ENCODE measurements at places on chromosomes 1 and 21.

DNA sequence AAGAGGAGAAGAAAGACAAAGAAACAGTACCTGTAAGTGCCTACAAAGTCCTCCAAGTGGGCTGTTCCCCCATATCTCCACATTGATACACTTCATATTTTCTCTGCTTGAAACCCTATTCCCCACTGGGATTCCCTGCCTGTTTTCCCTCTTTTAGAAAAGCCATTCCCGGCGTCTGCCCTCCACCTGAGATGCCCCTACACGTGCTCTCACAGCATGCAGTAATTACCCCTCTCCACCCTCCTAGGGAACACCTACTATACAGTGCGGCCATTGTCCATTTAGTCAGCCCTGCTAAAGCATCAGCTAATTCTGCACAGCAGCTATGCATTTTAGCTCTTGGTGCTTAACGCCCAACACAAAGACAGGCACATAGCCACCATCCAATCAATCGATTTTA is 135.7 kb upstream of the TIAM1 start:
- H3K4me1 ChIP-seq, result peaks cover 9% of the 10 kb centered on the region
- no peaks in the 10 kb centered on the region for H3K27me3 ChIP-seq
- no peak overlapping the region for H3K27ac ChIP-seq
- no peak for DNase-seq

DNA sequence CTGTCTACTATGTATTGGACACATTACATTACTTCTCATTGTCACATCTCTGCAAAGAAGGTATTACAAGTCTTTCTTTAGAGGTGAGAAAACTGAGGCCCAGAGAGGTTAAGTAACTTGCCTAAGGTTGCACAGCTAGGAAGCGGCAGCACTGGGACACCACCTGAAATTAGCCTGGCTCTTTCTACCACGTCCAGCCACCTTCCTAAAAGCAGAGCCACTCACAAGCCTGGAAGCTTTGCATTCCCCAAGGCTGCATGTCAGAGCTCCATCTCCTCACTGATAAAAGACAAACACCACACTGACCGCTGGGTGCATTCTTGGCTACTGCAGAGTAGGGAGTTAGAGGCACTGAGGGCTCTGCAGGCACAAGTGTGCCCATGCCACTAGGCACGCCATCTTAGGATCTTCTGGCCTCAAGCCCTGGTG is 2.4 kb downstream of the CD247 start:
- no peak overlapping the region for H3K27ac ChIP-seq
- H3K27me3 ChIP-seq, result no peaks in the 10 kb centered on the region
- no peak overlapping the region for H3K4me3 ChIP-seq
- no peaks in the 10 kb centered on the region for H3K4me1 ChIP-seq
- no peaks in the 10 kb centered on the region for H3K36me3 ChIP-seq
- no peak for DNase-seq

GRCh38 chr1:93304716-93305138 is 41.0 kb upstream of the DR1 start:
- no peaks in the 10 kb centered on the region for H3K36me3 ChIP-seq
- no peak overlapping the region for H3K4me3 ChIP-seq
- no peak overlapping the region for H3K27ac ChIP-seq
- no peaks in the 10 kb centered on the region for H3K27me3 ChIP-seq
- peaks cover 17% of the 10 kb centered on the region for H3K4me1 ChIP-seq

DNA sequence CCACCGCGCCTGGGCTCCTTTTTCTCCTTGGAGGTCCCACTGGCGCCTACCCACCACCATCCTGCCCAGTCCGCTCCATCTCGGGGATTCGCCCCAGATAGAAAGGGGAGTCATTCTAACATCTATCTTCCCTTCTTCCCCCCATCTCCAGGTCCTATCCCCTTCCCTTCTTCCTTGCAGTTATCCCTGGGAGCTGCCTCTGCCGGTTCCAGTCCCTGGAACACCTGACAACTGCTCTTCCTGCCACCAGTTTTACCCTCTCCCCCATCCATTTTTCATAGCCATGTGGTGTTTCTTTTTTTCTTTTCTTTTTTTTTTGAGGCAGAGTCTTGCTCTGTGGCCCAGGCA is 12.0 kb upstream of the COL16A1 start:
- no peak for DNase-seq
- no peak overlapping the region for H3K27ac ChIP-seq
- H3K27me3 ChIP-seq, result no peaks in the 10 kb centered on the region
- peaks cover 18% of the 10 kb centered on the region for H3K4me1 ChIP-seq

- H3K27me3 ChIP-seq, result no peaks in the 10 kb centered on the region
- H3K27ac ChIP-seq, result peak overlapping the region; percentile 83
- peak overlapping the region; percentile 97 for H3K4me3 ChIP-seq
- DNase-seq, result no peak
Observed at GRCh38 chr1:89995598-89996449, 914 bp downstream of the ZNF326 start.

GRCh38 chr1:86084998-86085397 is 71.6 kb downstream of the COL24A1 start:
- H3K36me3 ChIP-seq, result no peaks in the 10 kb centered on the region
- no peaks in the 10 kb centered on the region for H3K4me1 ChIP-seq
- no peaks in the 10 kb centered on the region for H3K27me3 ChIP-seq

DNA sequence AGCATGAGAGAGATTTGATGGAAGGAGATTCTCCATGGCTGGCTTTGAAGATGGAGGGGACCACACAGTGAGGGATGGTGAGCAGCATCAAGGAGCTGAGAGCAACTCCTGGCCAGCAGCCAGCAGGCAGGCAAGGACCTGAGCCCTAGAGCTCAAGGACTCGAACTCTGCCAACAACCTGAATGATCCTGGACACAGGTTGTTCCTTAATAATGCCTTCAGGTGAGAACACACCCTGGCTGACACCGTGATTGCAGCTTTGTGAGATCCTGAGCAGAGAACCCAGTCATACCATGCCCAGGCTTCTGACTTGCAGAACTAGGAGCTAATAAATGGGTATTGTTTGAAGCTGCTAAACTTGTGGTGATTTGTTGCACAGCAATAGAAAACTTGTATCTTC is 183.1 kb downstream of the LMX1A start:
- no peaks in the 10 kb centered on the region for H3K27me3 ChIP-seq
- H3K27ac ChIP-seq, result no peak overlapping the region
- DNase-seq, result no peak
- no peaks in the 10 kb centered on the region for H3K36me3 ChIP-seq
- H3K4me1 ChIP-seq, result no peaks in the 10 kb centered on the region

GRCh38 chr21:14613486-14614224 is 67.5 kb upstream of the SAMSN1 start:
- no peaks in the 10 kb centered on the region for H3K27me3 ChIP-seq
- H3K27ac ChIP-seq, result peak overlapping the region; percentile 96
- no peaks in the 10 kb centered on the region for H3K36me3 ChIP-seq
- H3K4me1 ChIP-seq, result peaks cover 51% of the 10 kb centered on the region

- H3K36me3 ChIP-seq, result no peaks in the 10 kb centered on the region
- DNase-seq, result no peak
- peaks cover 82% of the 10 kb centered on the region for H3K27me3 ChIP-seq
- 0 out of 2 replicates have a peak, but pooled peaks cover 13% of the 10 kb centered on the region for H3K4me1 ChIP-seq
- H3K4me3 ChIP-seq, result no peak overlapping the region
Observed at GRCh38 chr1:230985711-230986110, 6.8 kb downstream of the ARV1 start.

GRCh38 chr21:26708223-26708800 is 135.2 kb upstream of the CYYR1 start:
- no peaks in the 10 kb centered on the region for H3K27me3 ChIP-seq
- no peak for DNase-seq
- no peaks in the 10 kb centered on the region for H3K36me3 ChIP-seq
- no peak overlapping the region for H3K27ac ChIP-seq
- peaks cover 13% of the 10 kb centered on the region for H3K4me1 ChIP-seq
- H3K4me3 ChIP-seq, result no peak overlapping the region

GRCh38 chr1:80170811-80171485 is 1164.4 kb upstream of the ADGRL4 start:
- H3K4me1 ChIP-seq, result no peaks in the 10 kb centered on the region
- no peak overlapping the region for H3K4me3 ChIP-seq
- DNase-seq, result no peak
- no peak overlapping the region for H3K27ac ChIP-seq
- no peaks in the 10 kb centered on the region for H3K27me3 ChIP-seq
- no peaks in the 10 kb centered on the region for H3K36me3 ChIP-seq

GRCh38 chr1:55129194-55129728 is 85.9 kb downstream of the USP24 start:
- H3K27ac ChIP-seq, result no peak overlapping the region
- no peaks in the 10 kb centered on the region for H3K4me1 ChIP-seq
- peaks cover 15% of the 10 kb centered on the region for H3K36me3 ChIP-seq
- DNase-seq, result no peak
- H3K27me3 ChIP-seq, result no peaks in the 10 kb centered on the region

GRCh38 chr1:11131816-11132215 is 32.1 kb upstream of the EXOSC10 start:
- peaks cover 51% of the 10 kb centered on the region for H3K36me3 ChIP-seq
- H3K4me1 ChIP-seq, result no peaks in the 10 kb centered on the region
- no peaks in the 10 kb centered on the region for H3K27me3 ChIP-seq
- no peak overlapping the region for H3K4me3 ChIP-seq
- DNase-seq, result no peak
- no peak overlapping the region for H3K27ac ChIP-seq

DNA sequence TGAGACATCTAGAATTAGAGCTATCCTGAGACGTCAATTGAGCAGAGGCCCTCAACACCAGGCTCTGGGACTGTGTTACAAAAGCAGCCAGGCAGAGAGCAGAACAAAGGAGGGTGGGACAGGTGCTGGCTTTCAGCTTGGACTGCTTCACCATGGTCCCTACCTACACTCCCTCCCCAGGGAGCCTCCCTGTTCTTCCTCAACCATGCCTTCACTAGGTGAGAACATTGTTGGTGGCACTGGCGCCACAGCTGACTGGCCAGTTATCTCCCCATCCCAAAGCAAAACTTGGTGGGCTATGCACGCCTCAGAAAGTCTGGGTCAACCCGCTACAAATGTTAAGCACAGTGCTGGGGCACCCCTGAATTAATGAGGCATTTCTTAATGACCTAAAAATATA is 87.8 kb downstream of the NMNAT2 start:
- peak; percentile 49 for DNase-seq
- H3K4me1 ChIP-seq, result peaks cover 32% of the 10 kb centered on the region
- H3K4me3 ChIP-seq, result 0 out of 2 replicates have a peak overlapping the region, but pooled peaks have one; percentile 27
- H3K27me3 ChIP-seq, result no peaks in the 10 kb centered on the region
- H3K27ac ChIP-seq, result peak overlapping the region; percentile 70
- H3K36me3 ChIP-seq, result no peaks in the 10 kb centered on the region

GRCh38 chr1:41380979-41381691 is 19.9 kb downstream of the FOXO6 start:
- DNase-seq, result no peak
- peaks cover 56% of the 10 kb centered on the region for H3K27me3 ChIP-seq
- H3K36me3 ChIP-seq, result no peaks in the 10 kb centered on the region

DNA sequence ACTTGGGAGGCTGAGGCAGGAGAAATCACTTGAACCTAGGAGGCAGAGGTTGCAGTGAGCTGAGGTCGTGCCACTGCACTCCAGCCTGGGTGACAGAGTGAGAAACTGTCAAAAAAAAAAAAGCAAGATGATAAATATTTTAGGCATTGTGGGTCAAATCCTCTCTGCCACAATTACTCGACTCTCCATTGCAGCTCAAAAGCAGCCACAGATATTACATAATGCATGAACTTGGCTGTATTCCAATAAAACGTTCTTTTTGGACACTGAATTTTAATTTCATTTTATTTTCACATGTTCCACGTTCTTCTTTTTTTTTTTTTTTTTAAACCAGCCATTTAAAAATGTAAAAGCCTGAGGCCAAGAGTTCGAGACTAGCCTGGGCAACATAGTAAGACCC is 69.4 kb downstream of the TCP10L start:
- H3K36me3 ChIP-seq, result no peaks in the 10 kb centered on the region
- H3K4me3 ChIP-seq, result no peak overlapping the region
- H3K4me1 ChIP-seq, result no peaks in the 10 kb centered on the region
- H3K27ac ChIP-seq, result no peak overlapping the region

GRCh38 chr21:29372063-29372802 is 73.5 kb downstream of the BACH1 start:
- no peaks in the 10 kb centered on the region for H3K36me3 ChIP-seq
- no peaks in the 10 kb centered on the region for H3K4me1 ChIP-seq
- peak; percentile 92 for DNase-seq
- no peaks in the 10 kb centered on the region for H3K27me3 ChIP-seq

GRCh38 chr1:188888386-188888785 is 1589.3 kb downstream of the BRINP3 start:
- no peak for DNase-seq
- no peak overlapping the region for H3K27ac ChIP-seq
- H3K36me3 ChIP-seq, result no peaks in the 10 kb centered on the region
- H3K4me3 ChIP-seq, result no peak overlapping the region

DNA sequence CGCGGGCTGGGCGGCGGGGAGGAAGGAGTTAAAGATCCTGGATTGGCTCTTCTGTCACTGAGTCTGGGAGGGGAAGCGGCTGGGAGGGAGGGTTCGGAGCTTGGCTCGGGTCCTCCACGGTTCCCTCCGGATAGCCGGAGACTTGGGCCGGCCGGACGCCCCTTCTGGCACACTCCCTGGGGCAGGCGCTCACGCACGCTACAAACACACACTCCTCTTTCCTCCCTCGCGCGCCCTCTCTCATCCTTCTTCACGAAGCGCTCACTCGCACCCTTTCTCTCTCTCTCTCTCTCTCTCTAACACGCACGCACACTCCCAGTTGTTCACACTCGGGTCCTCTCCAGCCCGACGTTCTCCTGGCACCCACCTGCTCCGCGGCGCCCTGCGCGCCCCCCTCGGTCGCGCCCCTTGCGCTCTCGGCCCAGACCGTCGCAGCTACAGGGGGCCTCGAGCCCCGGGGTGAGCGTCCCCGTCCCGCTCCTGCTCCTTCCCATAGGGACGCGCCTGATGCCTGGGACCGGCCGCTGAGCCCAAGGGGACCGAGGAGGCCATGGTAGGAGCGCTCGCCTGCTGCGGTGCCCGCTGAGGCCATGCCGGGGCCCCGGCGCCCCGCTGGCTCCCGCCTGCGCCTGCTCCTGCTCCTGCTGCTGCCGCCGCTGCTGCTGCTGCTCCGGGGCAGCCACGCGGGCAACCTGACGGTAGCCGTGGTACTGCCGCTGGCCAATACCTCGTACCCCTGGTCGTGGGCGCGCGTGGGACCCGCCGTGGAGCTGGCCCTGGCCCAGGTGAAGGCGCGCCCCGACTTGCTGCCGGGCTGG is at the start of gene NPR1:
Gene NPR1 (plus strand): TSS at position 170 of the 818 bp plus-strand sequence. CDS start 421 bp downstream, at position 591.
- peaks cover 6% of the 10 kb centered on the region for H3K4me1 ChIP-seq
- peak; percentile 78 for DNase-seq
- no peak within 1 kb of the TSS for H3K27ac ChIP-seq
- H3K27me3 ChIP-seq, result peaks cover 35% of the 10 kb centered on the region
- peak within 1 kb of the TSS; percentile 85 for H3K4me3 ChIP-seq

- H3K36me3 ChIP-seq, result no peaks in the 10 kb centered on the region
- no peak overlapping the region for H3K4me3 ChIP-seq
- DNase-seq, result no peak
- H3K4me1 ChIP-seq, result no peaks in the 10 kb centered on the region
- H3K27me3 ChIP-seq, result no peaks in the 10 kb centered on the region
Observed at GRCh38 chr1:40389871-40390560, 16.5 kb downstream of the SMAP2 start.

- peaks cover 21% of the 10 kb centered on the region for H3K4me1 ChIP-seq
- H3K27ac ChIP-seq, result no peak overlapping the region
- H3K36me3 ChIP-seq, result no peaks in the 10 kb centered on the region
- no peak overlapping the region for H3K4me3 ChIP-seq
- H3K27me3 ChIP-seq, result peaks cover 25% of the 10 kb centered on the region
Observed at GRCh38 chr1:8314346-8315280, 3.3 kb upstream of the SLC45A1 start.
